ENCODE measurements at places on chromosomes 3 and 15.
A peak's percentile ranks its signal among the peaks of the same experiment; 100 is the strongest.

GRCh38 chr15:74712311-74712710 lies 13.0 kb downstream of the CYP1A1 start:
- no peak for DNase-seq

DNA sequence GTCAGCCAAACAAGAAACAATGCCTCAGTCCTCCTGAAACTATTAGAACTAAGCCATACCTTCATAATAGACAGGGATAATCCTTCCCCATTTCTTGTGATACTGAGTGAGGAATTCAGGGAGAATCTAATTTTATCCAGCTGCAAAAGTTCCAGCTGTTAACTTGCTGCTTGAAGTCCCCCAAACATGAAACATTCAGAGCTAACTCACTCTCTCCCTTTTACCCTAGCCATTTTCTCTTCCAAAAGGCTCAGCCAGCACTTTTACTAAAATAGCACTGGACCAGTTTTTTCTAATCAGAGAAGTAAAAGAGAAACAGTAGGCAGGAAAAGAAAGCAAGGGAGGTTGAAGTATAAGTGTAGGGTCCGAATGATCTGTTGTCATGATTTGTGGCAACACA lies 268.1 kb downstream of the TAFA4 start:
- DNase-seq, result no peak

DNA sequence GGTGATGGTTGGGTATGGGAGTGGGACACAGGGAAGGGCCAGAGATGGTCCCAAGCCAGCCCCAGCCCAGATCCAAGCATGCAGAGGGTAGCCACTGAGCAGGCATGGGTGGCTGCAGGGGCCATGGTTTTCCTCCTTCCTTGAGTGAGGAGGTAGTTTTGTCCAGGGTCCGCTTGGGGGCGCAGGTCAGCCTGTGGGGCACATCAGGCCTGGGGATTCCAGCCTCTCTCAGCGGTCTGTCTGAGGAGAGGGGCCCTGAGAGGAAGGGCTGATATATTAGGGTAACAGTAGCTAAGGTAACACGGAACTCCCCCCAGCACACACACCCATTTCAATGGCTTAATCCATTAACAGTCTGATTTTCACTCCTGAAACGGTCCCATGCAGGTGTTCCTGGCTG lies 22.7 kb upstream of the LCTL start:
- DNase-seq, result no peak

DNA sequence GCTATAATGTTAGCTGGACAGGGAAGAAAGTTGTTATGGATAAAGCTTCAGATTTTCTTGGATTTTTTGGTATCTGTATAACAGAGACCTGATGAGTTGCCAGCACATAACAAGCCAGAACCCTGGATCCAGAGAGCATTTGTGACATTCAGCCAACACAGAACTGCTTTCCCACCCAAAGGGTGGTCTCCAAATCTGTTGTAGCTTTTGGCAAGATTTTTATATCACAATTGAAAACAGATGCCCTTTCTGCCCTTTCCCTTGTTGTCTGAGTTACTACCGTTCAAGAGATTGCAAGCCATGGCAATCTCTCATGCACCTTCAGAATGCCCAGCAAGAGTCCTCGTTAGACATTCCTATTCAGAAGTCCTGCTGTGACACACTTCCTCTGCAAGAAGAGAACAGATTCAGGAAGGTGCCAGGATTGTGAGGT lies 107.6 kb upstream of the FGF7 start:
- no peak for DNase-seq

DNA sequence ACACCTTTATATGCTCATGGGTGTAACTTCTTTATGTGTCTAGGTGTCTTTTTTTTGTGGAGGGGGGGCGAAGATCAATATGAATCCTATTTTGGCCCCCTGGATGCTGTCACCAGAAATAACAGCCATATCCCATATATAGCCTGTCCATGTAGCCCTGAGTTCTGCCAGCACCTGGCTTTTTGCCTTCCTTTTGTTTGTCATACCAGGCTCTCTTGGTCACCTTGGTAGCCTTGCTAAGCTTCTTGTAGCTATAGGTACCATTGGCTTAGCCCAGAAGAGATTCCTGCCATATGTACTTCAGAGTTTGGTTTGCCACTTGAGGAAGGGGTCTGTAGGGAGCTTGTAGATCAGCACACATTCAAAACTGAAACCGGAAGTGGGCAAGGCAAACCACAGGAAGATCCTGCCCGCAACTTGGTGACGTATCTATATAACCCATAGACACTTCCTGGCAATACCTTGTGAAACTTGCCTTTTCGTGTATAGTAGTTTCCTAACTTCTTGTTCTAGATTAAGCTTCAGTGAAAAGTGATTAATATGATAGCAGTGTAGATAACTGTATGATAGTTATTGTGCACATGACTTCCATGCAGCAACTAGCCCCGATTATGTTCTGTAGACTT lies 11.9 kb downstream of the RASA2 start:
- DNase-seq, result no peak

GRCh38 chr3:66110840-66111239 lies 72.1 kb upstream of the MAGI1 start:
- DNase-seq, result no peak

- no peak for DNase-seq
These were observed 58.3 kb downstream of the SMAD6 start for GRCh38 chr15:66760097-66760967.

DNA sequence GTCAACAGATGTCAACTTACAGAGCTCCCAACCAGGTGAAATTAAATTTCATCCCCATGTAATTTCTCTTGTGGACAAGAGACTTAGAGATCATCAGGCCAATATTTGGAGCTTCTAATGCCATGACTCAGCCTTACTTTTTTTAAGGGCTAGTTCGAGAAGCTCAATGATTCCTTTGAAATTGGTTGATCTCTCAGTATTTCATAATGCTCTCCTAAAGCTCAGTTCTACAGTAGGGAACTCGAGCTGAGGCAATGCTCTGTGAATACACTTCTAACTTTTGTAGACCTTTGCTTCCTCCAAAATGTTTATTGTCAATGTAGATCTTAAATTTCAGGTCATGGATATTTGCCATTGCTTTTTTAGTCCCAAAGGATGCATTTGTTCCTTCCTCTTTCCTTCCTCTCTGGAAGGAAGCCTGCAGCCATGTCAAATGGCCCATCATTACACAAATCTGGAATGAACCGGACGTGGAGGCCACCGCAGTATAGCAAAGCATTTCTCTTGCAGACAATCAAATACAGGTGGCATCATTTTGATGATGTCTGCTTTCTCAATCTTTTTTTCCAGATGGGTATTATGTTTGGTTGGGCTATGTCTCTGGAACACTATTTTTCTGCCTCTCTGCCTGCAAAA lies 28.3 kb downstream of the STARD5 start:
- DNase-seq, result no peak

- no peak for DNase-seq
These were observed 418.8 kb upstream of the ALCAM start for GRCh38 chr3:104947943-104948342.

GRCh38 chr3:42301446-42302175 lies 35.6 kb upstream of the CCK start:
- no peak for DNase-seq

- DNase-seq, result peak; percentile 6
These were observed 149.9 kb upstream of the NR2E3 start for GRCh38 chr15:71660501-71660900.

DNA sequence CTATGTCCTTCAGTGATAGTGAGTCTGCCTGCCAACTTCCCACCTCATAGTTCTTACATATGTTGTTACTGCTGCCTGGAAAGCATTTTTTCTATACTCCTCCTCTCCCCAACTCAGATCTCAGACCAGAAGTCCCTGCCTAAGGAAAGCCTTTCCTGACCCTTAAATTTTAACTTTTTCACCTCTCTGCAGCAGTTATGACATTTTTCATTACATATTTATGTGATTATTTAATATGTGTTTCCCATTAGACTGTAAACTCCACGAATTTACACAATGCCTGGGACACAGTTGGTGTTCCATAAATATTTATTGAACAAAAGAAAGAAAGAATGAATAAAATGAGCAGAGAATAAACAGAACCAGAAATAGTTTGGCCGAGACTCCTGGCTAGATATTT lies 125.5 kb downstream of the MITF start:
- no peak for DNase-seq

All from DMS153 (cell line).